ENCODE measurements at places on chromosomes 3 and 15. TPM values are rescaled to one million over a fixed set of nuclear protein-coding genes. Genes with fewer than 3 reads are reported as not detected.

GRCh38 chr15:68368731-68369435 lies 63.1 kb downstream of the ITGA11 start:
- DNase-seq = no peak

GRCh38 chr3:157888040-157888439 lies 218.2 kb downstream of the SHOX2 start:
- no peak for DNase-seq

DNA sequence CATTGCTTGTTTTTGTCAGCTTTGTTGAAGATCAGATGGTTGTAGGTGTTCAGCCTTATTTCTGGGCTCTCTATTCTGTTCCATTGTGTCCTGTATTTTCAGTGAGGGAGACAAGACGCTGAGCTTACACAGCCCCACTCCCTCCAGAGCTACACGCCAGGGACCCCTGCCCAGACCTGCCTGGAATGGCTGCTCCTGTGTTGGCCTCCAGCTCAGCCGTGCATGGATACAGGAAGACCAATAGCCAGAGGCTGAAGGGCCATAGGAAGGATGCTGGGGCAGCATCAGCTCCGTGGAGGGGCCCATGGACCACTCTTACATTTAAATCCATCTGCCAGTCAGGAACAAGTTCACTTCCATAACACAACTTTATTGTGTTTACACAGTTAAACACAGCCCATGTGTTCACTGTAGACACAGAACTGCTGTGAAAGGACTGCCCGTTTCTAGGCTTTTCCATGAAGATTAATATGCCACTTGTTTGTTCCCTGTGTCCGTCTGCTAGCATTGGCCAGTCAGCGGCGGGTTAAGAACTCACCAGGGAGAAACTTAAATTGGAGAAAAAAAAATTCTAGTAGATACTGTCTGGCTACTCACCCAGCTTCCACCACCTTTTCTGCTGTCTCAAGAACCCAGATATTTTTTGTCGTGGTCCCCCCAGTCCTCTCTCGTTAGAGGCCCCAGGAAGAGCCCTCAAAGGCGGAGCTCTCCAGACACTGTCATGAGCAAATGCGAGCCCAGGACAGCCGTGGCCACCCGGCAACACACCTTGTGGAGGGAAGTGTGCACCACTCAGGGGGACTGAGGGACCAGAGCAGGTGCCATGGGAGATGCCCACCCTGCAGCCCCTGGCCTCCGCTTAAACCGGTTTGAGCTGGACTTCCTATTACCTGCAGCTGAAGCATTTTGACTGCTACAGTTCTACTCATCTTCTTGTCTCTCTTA lies 142.3 kb upstream of the MEF2A start:
- no peak for DNase-seq

- DNase-seq = no peak
Measured at GRCh38 chr15:84081391-84082168, 154.0 kb upstream of the GOLGA6L4 start.

GRCh38 chr3:73718326-73719110 lies 93.8 kb upstream of the PDZRN3 start:
- DNase-seq = peak; percentile 20

DNA sequence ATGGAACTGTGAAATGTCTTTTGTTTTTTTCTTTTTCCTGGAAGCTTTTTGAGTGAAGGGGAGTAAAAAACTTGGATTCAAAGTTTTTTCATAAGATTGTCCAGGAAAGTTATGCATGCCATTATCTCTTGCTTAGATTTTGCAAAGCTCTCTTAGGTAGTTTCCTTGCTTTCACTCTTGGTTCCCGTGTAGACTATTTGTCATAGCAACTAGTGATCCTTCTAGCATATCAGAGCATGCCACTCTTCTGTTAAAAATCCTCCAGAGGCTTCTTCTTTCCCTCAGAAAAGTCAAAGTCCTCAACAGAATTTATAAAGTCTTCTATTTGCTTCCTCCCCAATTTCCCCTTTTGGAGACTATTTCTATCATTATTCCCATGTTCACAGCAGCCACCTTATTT lies 21.1 kb downstream of the GTF2E1 start:
- no peak for DNase-seq

GRCh38 chr15:67130673-67131601 lies 65.5 kb downstream of the SMAD3 start:
- peak; percentile 87 for DNase-seq

DNA sequence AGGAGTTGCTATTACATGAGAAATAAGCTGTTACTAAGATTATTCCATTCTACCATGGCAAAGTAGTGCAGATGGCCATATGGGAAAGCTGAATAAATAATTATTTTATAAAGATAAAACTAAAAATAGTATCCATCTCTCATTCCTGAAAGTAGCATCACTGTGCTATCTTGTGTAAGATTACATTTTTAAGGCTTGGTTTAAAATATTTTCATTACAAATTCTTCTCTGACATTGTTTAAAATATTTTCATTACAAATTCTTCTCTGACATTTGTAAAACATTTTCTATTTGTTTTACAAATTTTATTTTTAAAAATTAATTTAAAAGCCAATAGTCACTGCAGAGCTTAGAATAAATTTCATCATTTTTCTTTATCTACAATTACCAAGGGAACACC lies 665.5 kb upstream of the NAALADL2 start:
- DNase-seq = no peak

GRCh38 chr3:118618247-118619040 lies 416.2 kb downstream of the IGSF11 start:
- no peak for DNase-seq

- DNase-seq = no peak
Measured at GRCh38 chr3:179700716-179701115, 47.9 kb downstream of the USP13 start.

DNA sequence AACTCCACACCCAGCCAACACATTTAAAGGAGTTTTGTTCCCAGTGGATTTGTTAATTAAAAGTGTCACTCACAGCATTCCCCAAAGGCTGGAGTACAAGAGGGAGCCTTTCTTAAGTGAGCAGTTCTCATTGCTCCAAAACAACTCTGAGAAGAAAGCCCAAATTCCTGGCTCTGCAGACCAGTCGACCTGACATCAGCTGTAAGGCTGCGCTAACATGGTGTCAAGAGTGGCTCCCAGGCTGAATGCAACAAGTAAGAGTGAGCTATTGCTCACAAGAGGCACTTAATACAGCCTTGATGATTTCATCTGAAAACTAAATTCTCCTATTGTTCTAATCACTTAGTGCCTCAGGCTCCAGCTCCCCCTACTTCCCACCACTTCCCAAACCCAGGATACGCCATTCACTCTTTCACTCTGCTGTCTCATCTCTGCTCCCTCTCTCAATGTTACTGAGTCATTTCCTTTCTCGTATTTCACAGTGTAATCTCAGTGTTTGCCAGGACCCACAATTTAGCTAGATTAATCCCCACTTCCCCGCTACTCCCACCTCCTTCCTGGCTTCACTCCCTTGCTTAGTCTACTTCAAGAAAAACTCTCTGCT lies 81.8 kb downstream of the WWTR1 start:
- DNase-seq = peak; percentile 94

GRCh38 chr3:49733551-49733950 lies 9.8 kb upstream of the GMPPB start:
- peak; percentile 36 for DNase-seq

DNA sequence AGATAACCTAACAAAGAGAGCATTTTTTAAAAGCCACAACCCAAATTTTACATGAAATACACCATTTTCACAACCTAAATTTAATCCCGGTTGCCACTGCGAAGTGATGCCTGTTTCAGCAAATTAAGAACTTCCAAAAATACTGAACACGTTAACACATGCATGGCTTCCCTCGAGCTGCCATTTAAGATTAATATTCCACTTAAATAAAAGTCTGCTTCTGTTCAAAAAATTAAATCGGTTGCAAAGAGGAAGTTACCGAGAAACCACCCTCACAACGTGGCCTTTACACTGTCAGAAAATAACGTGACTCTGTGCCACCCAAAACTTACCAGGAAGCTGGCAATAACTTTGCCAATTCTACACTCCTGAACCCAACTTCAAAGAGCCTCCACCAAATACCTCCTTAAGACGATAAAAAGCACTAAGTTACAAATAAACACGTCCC lies 1.2 kb downstream of the TBL1XR1 start:
- DNase-seq = peak; percentile 13

DNA sequence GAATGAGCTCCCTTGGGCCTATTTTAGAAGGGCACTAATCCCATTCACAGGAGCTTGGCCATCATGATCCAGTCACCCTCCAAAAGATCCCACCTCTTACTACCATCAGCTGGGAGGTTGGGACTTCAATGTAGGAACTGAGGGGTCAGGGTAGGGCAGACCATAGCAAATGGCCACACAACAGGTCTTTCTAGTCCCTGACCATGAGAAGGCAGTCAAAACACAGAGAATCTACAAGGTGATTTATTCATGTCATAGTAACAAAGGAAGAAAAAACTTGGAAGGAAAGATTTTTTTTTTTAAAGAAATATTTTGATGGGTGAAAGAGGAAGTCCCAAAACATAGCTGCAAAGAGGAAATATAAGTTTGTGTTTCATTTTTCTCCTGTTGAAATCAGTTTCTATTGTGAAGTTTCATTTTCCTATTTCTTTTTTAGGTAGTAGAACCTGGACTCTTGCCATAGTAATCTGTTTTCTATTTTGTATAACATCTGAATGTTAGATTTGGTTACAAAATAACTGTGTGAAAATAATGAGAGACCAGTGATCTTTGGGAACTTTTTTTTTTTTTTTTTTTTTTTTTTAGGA lies 23.5 kb upstream of the TNFSF10 start:
- no peak for DNase-seq

DNA sequence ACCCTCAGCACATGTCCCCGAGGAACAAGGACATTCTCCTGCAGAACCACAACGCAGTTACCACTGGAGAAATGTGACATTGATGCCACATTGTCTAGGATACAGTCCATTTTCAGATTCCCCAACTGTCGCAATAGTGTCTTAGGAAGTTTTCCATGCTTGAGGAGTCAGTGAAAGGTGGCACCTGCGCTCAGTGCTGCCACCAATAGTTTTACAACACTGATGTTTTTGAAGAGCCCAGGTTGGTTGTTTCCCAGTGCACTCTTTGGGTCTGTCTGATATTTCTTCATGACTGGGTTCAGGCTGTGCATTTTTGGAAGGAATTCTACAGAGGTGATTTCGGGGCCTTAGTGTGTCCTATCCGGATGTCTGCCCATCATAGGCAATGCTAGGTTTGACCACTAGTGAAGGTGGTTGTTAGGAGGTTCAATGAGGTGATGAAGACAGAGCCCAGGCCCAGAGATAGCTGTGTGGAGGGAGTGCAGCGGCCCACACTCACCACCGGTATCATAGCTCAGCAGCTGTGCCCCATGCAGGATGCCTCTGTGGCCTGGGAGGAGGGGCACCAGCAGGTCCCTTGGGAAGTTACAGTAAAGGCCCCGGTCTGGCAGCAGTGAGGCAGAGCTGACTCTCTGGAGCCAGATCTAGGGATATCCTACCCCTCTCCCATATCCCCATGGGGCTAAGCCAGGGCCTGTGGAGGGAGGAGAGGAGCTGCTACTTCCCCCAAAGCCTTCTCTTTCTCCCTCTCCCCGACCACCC lies 96.6 kb downstream of the DNAJB8 start:
- no peak for DNase-seq

- DNase-seq = no peak
Measured at GRCh38 chr3:20101041-20101440, 60.8 kb downstream of the KAT2B start.

DNA sequence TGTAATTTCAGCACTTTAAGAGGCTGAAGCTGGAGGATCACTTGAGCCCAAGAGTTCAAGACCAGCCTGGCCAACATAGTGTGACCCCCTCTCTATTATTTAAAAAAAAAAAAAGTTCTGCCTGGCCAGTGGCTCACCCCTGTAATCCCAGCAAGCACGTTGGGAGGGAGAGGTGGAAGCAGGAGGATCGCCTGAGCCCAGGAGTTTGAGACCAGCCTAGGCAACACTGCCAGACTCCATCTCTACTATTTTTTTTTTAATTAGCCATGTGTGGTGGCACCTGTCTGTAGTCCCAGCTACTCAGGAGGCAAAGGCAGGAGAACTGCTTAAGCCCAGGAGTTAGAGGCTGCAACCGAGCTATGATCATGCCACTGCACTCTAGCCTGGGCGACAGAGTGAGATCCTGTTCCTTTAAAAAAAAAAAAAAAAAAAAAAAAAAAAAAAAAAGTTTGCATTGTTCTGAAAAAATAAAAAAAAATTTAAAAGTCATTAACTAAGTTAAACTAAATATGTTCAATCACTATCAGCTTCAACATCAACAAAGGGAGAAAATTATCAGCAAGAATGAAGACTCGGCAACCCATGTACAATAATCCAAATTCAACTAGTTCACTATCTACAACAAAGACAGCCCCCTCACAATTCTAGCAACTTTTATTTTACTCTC lies 1.9 kb downstream of the RAF1 start:
- no peak for DNase-seq

DNA sequence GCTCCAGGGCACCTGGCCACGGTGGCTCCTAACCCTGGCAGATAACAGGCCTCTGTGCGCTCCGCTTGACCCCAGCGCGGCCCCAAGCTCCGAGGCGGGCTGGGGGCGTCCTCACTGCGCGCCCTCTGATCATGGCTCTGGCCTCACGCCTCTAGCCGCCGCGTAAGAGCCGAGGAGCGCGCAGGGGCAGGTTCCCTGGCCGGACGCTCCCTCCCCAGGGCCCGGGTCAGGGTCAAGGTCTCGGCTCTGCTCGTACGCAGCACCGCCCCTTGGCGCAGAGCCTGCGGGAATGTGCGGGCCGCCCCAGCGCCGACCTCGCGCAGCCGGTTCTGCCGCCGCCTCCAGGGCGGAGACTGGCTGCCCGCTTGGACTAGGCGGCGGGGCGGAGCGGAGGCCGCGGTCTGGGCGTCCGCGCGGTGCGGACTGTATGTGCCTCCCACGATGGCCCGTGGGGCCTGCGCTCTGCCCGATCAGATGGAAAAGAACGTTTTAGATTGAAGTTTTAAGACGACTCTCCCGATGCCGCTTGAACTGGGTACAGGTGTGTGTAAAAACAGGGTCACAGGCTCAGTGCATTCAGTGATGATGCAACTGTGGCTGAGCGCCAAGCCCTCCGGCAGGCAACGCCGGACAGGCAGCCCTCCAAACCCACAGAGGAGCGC lies 40.8 kb downstream of the CHST14 start:
- DNase-seq = peak; percentile 58

GRCh38 chr3:111768571-111769100 lies 90.4 kb upstream of the PHLDB2 start:
- peak; percentile 63 for DNase-seq

GRCh38 chr3:111846039-111846438 lies 13.0 kb upstream of the PHLDB2 start:
- DNase-seq = peak; percentile 70

DNA sequence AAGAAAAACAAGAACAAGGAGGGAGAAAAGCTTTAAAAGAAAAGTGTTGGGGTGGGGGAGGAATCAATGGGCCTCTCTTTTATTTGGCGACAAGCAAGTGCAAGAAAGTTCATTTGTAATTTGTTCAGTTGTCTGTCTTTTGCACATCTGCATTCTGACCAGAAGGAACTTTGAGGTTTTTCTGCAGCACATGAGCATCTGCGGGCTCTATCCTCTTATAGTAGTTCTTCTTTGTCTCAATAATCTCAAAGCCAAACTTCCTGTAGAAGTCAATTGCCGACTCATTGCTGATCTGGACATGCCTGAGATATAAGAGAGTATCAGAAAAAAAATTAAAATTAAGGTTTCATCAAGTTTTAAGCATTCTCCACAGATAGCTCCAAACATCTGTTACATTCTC lies 24.4 kb downstream of the NAA50 start:
- no peak for DNase-seq

NRROS gene
- 0.32 TPM for total RNA-seq

MESP1 gene
- under 0.01 TPM for total RNA-seq

GADL1 gene
- not detected for total RNA-seq

PAQR5 gene
- 0.97 TPM for total RNA-seq

AHSG gene
- not detected for total RNA-seq

HES1 gene
- total RNA-seq = 5.8 TPM

FBXW12 gene
- not detected for total RNA-seq

SLC22A13 gene
- total RNA-seq = 0.43 TPM

FANCD2OS gene
- total RNA-seq = not detected

CLEC3B gene
- 0.43 TPM for total RNA-seq

CCR3 gene
- not detected for total RNA-seq
